Activated naive CD4-positive, alpha-beta T cell treated with anti-CD3 and anti-CD28 coated beads, Interleukin-2, amount 50 U/mL, for 72 hours (primary cell): ENCODE measurements at places on chromosomes 12 and 14. TPM values are rescaled to one million over a fixed set of nuclear protein-coding genes. Genes with fewer than 3 reads are reported as not detected.

The IAPP gene
- total RNA-seq: not detected

The TMEM119 gene
- not detected for total RNA-seq

The DBX2 gene
- not detected for total RNA-seq

The HOXC11 gene
- not detected for total RNA-seq
